ENCODE measurements at places on chromosomes 6 and 20. TPM values are rescaled to one million over a fixed set of nuclear protein-coding genes. Genes with fewer than 3 reads are reported as not detected.

DNA sequence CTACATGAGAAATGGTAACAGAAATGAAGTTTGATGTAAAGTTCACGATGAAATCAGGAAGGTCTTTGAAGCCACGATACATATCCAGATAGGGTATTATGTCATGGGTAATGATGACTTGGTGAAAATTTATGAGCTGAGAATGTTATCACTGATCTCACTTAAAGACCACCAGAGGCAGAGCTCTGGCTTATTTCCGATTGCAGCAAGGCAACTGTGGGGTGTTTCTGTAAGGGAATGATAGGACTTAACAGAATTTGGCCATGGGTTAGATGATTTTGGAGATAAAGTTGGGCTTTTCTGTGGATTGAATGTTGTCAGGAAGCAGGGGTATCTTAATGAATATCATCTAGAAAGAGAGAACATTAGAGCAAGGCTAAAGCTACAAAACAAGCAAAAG is 508.4 kb downstream of the HDGFL1 start:
- no peak for DNase-seq

DNA sequence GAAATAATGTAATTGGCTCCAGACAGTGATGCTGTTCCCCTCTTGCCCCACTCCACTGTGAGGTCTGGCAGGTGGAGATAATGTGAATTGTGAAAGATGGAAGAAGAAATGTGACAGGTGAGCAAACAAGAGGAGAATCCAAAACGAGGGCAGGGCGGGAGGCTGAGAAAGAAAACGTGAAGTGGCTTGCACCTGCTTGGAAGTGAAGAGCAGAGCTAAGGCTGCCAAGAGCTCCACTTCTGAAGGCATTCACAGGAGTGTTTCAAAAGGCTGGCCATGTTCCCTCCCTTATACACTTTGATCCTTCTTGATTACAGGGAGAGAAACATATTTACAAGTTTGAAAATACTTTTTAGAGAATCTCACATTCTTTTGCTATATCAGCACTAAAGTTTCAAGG is 359.4 kb downstream of the EPHA7 start:
- no peak for DNase-seq

DNA sequence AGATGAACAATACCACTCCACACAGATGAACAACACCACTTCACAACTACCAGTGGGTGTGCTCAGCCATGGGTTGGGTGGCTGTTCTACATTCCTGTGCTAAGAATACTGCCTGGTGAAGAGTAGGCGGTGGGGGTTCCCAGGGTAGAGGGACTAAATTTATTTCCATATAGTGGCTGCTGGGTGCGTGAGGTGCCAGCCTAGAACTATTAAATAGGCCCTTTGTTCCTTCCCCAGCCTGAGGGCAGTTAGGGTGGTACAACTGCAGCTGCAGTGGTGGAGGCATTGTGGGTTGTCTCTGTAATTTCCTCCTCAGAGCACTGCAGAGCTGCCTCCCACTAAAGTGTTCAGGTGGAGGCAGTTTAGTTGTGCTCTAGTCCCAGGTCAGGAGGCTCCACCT is 618.4 kb downstream of the MMUT start:
- no peak for DNase-seq

Gene PDYN
- polyA plus RNA-seq, result not detected

DNA sequence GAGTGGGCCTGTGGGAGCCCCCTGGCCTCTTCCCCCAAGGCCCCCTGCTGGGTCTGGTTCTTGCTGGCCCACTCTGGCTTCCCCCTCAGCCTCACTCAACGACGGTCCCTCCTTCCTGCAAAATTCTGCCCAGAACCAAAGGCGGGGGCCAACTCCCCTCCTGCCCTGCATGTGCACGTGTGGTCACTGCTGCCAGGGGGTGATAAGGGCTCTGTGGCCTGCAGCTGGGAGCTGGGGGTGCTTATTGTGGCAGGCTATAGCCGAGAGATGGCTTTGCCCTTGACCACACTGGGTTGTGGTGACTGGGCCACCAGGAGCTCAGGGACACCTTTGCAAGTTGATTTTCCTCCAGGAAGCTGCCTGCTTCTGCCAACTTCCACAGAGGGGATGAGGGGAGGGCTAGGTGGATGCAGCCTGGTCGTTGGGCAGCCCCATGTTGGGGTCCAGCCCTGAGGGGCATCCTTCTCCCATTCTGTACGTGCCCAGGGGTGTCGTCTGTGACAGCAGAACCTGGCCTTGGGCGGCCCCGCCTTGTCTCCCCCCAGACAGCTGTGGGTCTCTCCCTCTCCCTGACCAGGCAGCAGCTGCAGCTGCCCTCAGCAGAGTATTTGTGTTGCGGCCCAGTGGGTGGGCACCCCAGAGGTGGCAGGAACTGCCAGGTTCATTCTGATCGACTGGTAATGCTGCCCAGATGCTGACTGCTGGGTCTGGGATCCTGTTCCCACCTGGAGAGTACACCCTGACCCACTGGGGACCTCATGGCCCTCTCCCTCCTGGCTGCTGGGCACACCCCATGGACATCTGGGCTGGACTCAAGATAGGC is 5.6 kb downstream of the TCEA2 start:
- no peak for DNase-seq

Data from IMR-90 (cell line).